Activated CD8-positive, alpha-beta memory T cell treated with anti-CD3 and anti-CD28 coated beads for 1 hour (primary cell): ENCODE measurements at places on chromosomes 3 and 15.
A peak's percentile ranks its signal among the peaks of the same experiment; 100 is the strongest.

- DNase-seq = no peak
These were observed 22.6 kb downstream of the TGM5 start for GRCh38 chr15:43244092-43244491.

- no peak for DNase-seq
These were observed 7.9 kb upstream of the ANPEP start for GRCh38 chr15:89822611-89822950.

- DNase-seq = no peak
These were observed 204.4 kb downstream of the FMN1 start for GRCh38 chr15:32990071-32990470.

DNA sequence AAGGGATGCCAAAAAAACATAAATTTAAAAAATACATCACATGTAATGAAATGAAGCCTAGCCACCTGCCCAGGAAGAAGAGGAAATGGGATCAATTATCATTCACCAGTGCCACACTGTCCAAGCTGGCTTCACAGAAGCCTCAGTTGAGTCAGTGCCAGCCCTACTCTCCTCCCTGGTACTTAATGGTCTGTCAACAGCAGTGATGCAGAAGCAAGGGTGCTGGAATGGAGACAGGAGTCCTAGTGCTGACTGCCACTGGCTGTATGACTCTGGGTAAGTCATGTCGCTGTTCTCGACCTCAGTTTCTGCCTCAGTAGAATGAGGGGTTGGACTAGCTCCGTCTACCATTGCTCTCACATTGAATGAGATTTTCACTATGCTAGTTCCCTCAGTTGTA lies 78.5 kb upstream of the LARS2 start:
- no peak for DNase-seq

DNA sequence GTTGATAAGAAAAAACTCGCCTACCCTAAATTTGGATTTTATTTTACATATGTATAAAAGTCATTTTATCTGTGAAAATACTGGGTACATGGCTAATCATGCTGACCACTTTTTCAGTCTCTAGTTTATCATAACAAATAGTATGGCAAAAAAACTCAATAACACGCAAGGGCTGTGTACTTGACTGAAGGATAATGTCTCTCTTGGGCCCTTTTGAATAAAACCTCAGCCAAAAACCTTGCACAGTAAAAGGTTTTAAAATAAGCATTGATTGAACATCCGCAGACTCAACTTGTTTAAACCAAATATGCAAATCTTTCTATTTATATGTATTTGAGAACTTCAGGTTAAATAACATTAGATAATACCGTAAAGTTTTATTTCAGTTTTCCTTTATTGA lies 285.3 kb downstream of the CADM2 start:
- no peak for DNase-seq

- no peak for DNase-seq
These were observed 258.6 kb upstream of the KCNMB2 start for GRCh38 chr3:178277605-178278004.

GRCh38 chr3:17183951-17184550 lies 299.3 kb downstream of the PLCL2 start:
- DNase-seq = no peak

- no peak for DNase-seq
These were observed 6.8 kb upstream of the GATA2 start for GRCh38 chr3:128499724-128500275.

DNA sequence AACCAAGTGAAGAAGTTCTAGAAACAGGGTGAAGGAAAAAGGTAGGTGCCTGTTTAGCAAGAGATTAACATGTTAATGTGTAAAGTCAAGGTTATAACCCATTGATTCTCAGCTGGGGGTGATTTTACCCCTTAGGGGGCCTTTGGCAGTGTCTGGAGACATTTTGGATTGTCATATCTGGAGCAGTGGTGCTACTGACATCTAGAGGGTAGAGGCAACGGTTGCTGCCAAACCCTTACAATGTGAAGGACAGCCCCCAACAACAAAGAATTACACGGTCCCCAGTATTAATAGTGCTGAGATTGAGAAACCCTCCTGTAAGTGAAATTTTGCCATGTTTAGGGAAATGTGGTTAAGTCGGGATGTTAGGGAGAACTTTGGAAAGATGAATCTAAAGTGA lies 74.7 kb downstream of the CRYBG3 start:
- DNase-seq = no peak

DNA sequence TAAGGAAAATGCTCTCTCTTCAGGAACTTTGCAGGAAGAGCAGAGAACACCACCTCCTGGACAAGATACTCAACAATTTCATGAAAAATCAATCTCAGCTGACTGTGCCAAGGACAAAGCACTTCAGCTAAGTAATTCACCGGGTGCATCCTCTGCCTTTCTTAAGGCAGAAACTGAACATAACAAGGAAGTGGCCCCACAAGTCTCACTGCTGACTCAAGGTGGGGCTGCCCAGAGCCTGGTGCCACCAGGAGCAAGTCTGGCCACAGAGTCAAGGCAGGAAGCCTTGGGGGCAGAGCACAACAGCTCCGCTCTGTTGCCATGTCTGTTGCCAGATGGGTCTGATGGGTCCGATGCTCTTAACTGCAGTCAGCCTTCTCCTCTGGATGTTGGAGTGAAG lies 200.5 kb downstream of the AKAP13 start:
- DNase-seq = peak; percentile 18

DNA sequence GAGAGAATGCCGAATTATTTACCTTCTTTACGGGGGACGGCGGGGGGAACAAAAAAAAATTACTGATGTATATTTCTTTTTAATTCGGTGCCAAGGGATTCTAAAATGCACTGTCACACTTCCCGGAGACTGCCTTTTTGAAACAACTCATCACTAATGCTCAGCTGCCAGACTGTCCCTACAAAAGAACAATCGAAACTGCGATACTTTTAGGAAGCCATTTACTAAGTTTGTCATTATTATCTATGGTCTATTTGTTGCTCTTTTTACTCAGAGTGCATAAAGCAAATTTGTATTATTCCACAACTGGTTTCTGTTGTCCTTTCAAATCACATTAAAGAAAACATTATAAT lies 60.8 kb downstream of the TM4SF4 start:
- no peak for DNase-seq

DNA sequence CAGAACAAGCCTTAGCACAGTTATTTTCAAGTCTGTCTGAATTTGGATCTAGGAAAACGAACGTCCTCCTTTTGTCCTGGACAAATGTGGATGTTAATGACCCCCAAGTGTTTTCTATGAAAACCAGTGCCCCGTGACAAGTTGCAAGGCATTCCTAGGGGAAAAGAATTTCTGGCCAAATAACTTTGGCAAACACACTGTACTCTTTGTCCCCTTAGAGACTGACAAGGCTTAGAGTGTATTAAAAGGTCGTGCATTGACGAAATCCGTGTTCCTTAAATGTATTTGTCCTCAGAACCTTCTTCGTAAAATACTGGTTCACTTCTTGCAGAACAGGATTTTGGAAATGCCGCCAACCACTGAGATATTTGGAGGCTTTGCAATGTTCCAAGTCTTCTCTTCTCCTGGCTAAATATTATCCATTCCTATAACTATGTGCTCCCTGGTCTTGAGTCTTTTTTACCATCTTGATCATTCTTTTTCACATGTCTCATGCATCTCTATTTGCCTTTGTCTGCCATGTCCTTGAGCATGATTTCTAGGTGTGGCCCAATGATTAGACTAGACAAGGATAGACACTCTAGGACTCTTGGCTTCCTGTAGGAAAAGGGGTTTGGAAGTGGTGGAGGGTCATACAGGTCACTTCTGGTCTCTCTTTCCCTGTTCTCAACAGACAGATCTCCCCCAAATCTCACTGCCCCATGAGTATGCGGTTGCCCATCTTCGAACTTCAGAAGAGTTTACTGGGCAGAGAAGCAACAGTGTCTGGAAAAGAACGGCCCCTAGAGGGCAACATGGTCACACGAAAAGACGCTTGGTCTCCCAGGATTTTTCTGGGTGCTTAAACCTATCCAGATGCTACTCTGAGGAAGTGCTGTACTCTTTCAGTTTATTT lies 117.5 kb downstream of the EDEM1 start:
- no peak for DNase-seq

DNA sequence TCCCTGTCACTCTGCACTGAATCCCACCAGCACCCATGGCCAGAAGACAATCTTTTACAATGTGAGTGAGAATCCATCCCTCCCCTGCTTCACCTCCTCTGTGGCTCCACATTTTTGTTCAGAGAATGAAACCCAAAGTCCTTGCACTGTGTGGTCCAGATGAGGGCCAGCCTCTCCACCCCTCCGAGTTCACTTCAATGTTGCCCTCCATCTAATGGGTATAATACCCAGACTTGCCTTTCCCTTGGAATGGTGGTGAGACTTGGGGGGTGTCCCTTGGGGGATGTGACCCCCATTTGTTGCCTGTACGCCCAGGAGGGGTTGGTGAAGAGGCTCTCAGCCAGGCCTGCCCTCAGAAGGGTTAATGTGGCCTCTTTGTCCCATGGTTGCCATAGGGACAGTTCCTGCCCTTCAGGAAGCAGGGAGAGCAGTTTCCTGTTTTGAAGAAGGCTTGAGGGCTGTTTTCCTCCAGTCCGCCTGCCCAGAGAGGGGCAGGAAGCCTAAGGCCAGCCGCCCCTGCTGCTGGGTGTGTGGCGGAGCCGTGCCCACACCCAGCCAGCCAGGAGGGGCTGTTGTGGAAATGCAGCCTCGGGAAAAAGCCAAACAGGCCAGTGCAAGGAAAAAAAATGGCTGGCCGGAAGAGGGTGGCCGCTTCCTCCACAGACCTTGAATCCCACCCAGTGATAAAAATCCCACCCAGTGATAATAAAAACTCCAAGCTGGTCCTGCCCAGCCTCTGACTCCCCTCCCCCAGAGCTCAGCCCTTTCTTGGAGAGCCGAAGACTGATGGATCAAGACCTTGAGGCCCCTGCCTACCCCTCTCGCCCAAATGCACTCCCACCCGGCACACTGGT lies 14.6 kb upstream of the FGD5 start:
- no peak for DNase-seq

DNA sequence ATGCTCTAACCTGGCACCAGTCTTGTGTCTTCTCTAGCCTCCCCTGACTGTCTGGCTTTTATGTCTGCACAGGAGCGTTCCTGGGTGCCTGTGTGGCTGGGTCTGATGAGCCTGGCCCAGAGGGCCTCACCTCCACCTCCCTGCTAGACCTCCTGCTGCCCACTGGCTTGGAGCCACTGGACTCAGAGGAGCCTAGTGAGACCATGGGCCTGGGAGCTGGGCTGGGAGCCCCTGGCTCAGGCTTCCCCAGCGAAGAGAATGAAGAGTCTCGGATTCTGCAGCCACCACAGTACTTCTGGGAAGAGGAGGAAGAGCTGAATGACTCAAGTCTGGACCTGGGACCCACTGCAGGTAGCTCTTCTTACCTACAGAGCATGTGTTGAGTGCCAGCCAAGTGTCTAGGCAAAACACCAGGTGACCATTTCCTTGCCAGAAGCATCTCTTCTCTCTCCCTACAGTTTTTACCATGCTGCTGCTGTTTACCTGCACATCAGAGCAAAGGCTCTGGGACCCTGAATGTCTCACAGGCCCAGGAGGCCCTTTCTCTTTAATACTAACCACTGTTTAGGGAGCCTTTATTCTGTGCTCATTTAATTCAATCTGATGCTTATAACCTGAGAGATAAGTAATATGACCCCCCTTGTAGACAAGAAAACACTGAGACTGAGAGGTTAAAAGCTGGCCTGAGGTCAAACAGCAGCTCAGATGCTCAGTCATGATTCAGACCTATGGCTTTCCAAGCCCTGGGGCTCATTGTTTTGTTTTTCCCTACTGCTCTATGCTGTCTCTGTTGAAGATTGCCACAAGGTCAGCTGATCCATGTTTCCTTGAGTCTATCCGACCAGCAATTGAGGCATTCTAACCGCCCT lies 10.4 kb downstream of the PODXL2 start:
- no peak for DNase-seq

DNA sequence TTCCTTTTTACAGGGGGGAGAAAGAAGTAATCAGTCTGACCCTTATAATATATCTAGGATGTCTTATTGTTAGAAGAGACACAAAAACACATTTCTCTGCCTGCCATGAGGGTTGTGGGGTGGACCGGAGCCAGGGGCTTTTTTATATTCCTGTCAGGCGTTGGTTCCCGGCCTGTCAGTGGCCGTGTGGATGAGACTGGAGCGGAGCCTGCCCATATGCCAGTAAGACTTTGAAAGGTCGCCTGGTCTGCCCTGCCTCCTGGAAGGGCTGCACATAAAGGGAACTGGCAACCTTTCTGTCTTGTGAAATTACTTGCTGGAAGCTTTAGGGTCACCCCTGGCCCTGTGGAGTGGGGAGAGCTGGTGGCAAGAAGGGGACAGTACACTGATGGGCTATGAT lies 34.7 kb downstream of the MAP3K13 start:
- DNase-seq = no peak

DNA sequence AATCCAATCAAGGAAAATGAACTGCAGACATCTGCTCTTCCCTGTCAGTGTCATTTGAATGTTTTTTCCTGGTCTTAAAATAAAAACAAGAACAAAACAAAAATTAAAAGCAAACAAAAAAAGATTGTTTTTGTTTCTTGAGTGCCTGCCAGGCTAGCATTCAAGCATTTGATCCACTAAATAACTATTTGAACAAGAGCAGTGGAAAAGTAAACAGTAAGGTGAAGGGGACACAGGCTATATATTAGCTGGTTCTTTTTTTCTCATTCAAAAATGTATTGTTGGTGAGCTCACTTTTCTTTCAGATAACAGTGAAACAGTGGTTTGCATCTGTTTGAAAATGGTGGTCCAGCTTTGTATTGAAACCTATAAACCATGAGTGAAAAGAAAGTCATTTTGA lies 586.9 kb upstream of the SGO1 start:
- no peak for DNase-seq

DNA sequence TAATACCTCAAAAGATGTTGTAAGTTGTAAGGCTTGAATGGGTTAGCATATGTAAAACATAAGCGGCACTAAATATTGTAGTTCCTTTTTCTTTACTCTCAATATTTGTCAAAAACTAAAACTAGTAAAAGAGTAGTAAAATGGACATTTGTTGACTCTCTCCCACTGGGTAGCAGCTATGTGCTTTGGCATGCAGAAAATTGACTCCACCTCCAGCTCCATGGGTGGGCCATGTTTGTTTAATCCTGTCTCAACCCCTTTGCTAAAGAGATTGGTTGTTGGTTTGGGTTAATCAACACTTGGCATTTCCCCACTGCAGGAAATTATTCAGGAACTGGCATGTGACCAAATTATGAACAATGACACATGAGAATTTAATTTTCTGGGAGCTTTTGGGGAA lies 114.8 kb downstream of the EOMES start:
- DNase-seq = no peak

DNA sequence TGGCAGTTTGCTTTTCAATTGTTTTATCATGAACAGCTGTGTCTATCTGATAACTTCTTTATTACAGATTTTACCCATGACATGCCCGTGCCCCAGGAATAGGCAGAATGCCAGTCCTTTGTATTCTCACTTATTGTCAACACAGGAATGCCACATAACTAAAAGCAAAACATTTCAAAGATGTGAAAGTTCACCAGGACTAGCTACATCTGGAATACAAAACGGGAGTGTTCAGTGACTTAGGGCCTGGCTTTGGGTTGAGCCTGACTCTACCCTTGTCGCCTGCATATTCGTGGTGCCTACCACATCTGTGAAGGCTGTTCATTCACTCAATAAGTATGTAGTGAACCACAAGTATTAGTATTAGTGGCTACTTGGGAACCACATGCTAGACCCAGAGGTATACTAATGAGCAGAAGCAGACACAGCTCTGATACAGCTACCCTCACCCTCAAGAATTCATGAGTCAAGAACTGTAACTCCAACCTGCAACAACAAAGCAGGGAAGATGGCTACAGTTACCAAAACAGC lies 2.9 kb downstream of the TNFSF10 start:
- DNase-seq = no peak
